ENCODE measurements at places on chromosomes 3 and 15. TPM values are rescaled to one million over a fixed set of nuclear protein-coding genes. Genes with fewer than 3 reads are reported as not detected.

The MYRIP gene
- total RNA-seq, result not detected

The SPATA12 gene
- under 0.01 TPM for total RNA-seq

The AMOTL2 gene
- 162 TPM for total RNA-seq

The SEMA5B gene
- total RNA-seq, result not detected

The PARP15 gene
- total RNA-seq, result not detected

- no peak for DNase-seq
Observed at GRCh38 chr15:33754242-33754641, 214.1 kb upstream of the CHRM5 start.

DNA sequence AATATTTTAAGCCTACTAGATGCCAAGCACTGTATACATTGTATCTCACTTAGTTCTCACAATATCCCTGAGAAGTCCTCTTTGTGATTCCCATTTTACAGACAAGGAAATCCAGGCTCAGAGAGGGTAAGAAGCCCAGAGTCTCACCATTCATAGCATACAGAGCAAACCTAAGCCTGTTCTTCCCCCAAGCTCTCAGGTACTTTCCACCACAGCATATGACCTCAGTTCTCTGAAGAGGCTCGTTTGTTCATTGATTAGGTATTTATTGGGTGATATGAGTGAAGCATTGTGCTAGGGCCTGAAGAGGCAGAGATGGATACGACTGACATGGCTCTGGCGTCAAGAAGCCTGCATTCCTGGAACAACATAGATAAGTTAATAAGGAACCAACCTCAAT, 310.9 kb upstream of the UMPS start:
- DNase-seq, result no peak

- no peak for DNase-seq
Observed at GRCh38 chr15:56869573-56869972, 48.9 kb upstream of the TCF12 start.

- DNase-seq, result no peak
Observed at GRCh38 chr15:48367483-48367882, 36.3 kb downstream of the DUT start.

GRCh38 chr3:183619010-183619409, 16.4 kb upstream of the KLHL24 start:
- DNase-seq, result no peak

DNA sequence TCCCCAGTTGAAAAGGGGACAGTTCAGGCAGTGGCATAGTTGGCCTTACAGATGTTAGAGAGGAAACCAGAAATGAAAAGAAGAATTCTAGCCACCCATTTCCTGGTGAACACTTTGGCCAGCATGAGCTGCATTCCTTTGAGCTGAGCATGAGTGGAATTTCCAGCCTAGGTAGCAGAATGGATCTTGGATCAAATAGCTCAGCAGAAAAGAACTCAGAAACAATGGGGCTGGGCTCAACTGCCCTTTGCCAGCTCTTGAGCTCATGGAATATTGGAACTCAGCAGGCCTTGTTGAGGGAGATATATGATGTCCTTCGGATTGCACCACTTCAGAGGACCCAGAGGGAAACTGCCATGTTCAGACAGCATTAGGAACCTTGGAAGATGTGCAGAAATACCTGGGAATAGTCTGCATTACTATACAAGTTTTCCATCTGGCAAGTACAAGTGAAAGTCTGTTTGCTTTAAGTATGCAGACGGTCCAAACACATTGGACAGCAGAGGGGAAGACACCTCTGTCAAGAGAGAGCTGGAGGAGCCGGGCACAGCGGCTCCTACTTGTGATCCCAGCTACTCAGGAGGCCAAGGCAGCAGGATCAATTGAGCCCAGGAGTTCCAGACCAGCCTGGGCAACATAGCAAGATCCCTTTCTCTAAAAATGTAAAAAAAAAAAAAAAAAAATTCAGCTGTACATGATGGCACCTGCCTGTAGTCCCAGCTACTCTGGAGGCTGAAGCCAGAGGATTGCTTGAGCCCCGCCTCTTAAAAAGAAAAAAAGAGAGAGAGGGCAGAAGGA, 3.1 kb upstream of the CDV3 start:
- DNase-seq, result peak; percentile 81

GRCh38 chr3:139202226-139202958, 141.4 kb upstream of the MRPS22 start:
- no peak for DNase-seq

- DNase-seq, result peak; percentile 23
Observed at GRCh38 chr3:179450901-179451264, 387 bp downstream of the GNB4 start.

DNA sequence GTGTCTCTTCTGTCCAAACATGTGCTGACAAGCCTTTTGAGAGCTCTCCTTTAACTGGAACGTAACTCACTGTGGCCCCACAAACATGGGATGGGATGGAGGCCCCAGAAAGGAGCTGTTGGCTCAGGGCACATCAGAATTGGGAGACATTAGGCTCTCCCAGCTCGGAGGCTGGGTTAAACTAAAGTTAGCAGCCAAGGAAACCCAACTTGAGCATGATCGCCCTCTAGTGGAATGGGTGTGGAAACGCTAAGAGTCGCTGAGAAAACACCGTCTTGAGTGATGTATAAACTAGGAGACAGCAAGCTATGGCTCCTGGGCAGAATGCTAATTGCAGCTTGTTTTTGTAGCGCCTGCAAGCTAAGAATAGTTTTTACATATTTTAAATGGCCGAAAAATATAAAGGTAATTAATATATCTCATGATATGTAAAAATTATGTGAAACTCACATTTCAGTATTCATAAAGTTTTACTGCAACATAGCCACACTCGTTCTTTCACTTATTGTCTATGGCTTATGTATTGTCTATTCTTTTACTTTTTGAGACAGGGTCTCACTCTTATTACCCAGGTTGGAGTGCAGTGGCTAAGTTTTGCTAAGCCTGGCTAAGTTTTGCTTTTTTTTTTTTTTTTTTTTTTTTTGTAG, 138.8 kb upstream of the HACD2 start:
- DNase-seq, result peak; percentile 80

- DNase-seq, result peak; percentile 93
Observed at GRCh38 chr3:169112153-169112892, 551.2 kb downstream of the MECOM start.

DNA sequence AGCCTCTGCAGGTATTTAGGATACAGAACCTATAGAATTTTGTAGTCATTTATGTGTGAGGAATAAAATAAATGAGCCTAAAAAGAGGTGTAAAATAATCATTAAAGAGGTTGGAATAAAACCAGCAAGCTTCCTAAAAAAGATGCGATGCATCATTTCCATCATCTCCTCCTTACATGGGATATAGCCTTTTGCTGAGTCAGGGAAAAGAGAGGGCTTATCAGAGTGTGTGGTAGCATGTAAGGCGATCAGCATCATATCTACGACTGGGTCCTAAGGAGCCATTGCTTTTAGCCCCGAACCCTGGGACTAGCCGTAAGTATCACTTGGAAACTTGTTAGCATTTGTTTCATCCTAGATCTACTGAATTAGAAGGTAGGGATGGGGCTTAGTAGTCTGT, 94.9 kb downstream of the DTWD1 start:
- no peak for DNase-seq

Measured in IMR-90 (cell line).